ENCODE measurements at places on chromosomes 1 and 21. TPM values are rescaled to one million over a fixed set of nuclear protein-coding genes. Genes with fewer than 3 reads are reported as not detected.
A peak's percentile ranks its signal among the peaks of the same experiment; 100 is the strongest.

- no peak for DNase-seq
Observed at GRCh38 chr1:228770779-228771223, 35.5 kb downstream of the RHOU start.

DNA sequence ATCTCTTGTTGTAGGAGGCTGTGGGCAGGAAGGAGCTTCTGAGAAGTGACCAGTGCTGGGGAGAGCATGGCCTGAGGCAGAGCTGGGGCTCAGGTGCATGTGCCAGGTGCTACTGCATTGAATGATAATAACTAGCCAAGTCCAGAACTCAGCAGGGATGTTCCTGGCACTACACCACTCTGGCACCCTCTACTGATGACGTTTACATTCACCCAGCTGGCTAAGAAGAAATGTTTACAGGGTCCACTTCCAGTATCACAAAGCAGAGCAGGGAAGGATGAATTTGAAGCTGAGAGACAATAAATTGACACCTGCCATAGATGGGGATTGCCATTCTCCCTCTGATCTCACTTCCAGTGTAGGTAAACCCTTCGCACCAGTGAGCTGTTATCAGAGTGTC is 411.8 kb downstream of the SETD4 start:
- no peak for DNase-seq

DNA sequence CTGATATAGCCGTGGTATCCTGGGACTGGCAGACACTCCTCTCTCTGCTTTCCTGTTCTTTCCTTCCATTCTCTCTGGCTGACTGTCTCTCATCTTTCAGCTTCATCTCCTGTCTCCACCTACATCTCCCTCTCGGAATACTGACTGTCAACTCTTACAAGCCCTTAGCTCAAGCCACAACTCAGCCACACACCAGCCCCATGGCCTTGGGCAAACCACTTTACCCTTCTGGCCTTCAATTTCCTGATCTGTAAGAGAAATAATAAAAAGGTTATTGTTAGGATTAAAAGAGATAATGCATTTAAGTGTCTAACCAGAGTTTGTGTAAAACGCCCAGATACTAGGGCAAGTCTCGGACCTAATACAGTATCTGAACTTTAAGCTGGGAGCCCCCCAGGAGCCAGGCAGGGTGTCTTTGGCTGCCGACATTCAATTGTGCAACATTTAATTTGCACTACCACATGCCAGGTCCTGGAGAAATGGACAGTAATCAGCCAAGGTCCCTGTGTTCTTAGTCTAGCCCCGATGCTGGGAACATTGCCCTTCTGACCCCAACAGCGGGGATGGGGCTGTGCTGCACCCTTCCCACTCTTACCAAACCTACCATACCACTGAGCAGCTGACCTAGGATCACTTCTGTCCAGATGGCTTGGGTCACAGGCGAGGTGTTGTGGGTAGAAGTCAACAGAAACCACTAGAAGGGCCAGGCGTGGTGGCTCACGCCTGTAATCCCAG is 5.1 kb downstream of the ECHDC2 start:
- DNase-seq: no peak

- no peak for DNase-seq
Observed at GRCh38 chr1:116847688-116848531, 61.8 kb upstream of the PTGFRN start.

- DNase-seq: peak; percentile 94
Observed at GRCh38 chr1:205678286-205679111, 1.8 kb downstream of the SLC45A3 start.

DNA sequence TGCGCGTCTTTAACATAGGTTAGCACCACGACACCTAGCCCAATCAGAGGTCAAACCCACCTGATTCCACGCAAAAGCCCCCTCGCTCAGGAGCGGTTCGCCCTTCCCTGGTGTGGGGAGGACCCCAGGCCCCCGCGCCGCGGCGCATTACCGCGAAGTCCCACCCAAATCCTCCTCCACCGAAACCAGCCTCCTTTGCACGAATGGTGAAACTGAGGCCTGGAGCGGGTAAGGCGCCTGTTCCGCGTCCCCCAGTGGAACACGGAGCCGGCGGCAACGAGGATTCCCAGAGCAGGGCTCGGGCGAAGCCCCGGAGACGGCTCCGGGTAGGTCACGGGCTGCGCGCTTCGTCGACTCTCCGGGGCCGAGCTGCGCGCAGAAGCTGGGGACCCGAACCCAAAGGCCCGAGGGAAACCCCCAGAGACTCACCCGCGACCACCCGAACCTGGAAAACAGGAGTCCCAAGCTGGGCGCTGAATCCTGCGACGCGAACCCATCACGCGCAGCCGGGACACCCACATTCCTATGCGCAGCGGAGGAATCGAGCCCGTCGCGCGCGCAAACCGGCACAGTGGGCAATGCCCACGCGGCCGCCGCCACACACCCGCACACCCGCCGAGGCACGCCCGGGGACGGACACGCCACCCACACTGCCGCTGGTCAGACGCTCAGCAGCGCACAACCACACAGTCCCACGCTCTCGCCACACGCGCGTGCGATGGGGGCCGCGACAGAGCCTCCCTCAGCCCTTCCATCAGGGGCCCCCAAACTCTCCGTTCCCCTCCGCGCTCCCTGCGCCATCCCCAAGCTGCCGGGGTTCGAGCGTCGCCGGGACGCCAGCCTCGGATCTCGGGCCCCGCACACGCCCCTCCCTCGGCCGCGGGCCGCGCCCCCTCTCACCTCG is 507 bp downstream of the GLIS1 start:
- no peak for DNase-seq

GRCh38 chr1:81803431-81804110 is 2.8 kb downstream of the ADGRL2 start:
- peak; percentile 50 for DNase-seq

DNA sequence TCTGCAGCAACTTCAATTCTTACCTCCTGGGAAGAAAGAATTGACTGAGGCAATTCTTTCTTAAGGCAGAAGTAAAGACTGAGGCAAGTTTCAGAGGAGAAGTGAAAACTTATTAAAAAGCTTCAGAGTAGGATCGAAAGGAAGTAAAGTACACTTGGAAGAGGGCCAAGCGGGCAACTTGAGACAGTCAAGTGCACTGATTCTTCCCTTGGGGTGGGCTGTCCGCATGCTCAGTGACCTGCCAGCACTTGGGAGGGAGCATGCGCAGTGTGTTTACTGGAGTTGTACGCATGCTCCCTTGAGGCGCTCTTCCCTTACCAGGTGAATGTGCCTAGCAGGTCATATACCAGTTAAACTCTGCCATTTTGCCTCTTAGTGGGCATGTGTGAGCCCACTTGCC is 55.3 kb upstream of the NBPF3 start:
- DNase-seq: no peak

DNA sequence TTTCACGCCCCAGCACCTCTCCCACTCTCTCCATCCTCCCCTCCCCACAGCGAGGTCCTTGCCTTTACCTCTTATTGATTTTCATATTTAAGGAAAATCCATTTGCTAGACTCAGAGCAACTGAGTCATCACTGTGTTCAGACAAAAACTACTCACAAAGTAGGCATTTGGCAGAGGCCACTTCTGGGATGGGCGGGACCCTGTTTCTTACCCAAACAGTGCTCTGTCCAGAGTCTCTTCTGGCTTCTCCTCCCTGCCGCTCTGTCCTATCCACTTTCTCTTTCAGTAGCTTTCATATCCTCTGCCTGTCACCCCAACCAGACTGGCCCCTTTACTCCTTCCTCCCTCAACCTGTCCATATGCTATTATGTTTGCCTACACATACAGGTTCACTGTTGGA is 2.4 kb upstream of the NAV1 start:
- DNase-seq: peak; percentile 75

DNA sequence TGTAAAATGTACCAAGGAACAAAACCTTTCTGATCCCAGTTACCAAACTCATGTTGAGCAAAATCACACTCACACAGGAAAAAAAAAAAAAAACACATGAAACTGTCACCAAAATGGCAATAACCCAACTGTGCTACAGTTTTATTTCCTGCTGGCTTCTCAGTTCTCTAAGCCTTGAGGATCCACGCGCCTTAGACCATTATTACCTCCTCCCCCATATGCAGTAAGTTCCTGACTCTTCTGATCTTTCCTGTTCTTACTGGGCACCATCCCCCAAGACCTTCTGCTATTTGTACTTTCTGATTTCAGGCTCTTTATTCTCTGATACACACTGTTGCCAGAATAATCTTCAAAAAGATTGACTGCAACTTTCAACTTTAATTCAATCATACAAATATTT is 79.6 kb downstream of the SLC45A1 start:
- DNase-seq: peak; percentile 68

GRCh38 chr1:176469450-176470010 is 6.6 kb downstream of the PAPPA2 start:
- DNase-seq: peak; percentile 38

DNA sequence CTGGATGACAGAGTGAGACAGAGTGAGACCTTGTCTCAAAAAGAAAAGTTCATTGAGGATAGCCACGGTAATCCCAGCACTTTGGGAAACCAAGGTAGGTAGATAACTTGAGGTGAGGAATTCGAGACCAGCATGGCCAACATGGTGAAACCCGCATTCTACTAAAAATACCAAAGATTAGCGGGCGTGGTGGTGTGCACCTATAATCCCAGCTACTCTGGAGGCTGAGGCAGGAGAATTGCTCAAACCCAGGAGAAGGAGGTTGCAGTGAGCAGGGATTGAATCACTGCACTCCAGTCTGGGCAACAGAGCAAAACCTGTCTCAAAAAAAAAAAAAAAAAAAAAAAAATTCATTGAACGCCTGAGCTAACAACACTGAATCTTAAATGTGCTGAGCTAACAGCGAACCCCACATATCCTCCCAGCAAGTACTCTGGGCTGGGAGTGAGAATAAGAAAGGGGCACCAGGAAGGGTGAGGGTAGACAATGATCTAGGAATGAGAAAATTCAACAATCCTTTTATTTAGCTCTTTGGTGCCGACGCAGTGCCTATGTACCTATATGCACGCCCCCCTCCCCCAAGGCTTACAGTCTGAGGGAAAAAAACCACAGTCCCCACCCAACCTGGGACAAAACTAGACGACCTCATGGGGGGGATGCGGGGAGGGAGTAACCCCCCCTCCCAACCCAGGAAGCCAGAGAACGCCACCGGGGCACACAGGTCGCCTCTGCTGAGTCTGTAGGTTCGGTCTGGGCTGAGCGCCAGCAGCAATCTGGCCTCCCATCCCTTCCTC is 1.4 kb upstream of the CACNA1S start:
- no peak for DNase-seq

DNA sequence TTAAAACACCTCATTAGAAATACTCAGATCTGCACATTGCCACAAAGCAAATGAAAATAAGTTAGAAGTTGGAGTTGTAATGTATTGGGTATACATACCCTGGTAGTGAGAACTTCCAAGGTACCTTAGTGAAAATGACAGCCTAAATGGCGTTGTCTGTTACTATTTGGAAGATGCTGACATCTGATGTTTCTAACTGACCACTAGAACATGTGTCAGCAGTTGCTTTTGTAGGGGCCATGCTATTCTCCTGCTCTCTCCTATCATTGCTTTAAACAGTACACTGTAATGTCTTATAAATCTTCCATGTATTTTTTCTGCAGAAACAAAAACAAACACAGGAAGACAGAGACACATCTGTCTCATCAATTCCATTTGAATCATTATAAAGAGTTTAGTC is 40.1 kb downstream of the LAMC1 start:
- DNase-seq: no peak

The ANGPTL7 gene
- not detected for total RNA-seq

The ZC3H12A gene
- 14.0 TPM for total RNA-seq

The FCMR gene
- total RNA-seq: not detected

The ZNF695 gene
- total RNA-seq: 4.3 TPM

The ZBTB18 gene
- 11.0 TPM for total RNA-seq

The GBP6 gene
- total RNA-seq: not detected

The CFHR3 gene
- 0.07 TPM for total RNA-seq

The CCDC27 gene
- total RNA-seq: 0.09 TPM
